ENCODE measurements at places on chromosomes 2 and 18.
A peak's percentile ranks its signal among the peaks of the same experiment; 100 is the strongest.

DNA sequence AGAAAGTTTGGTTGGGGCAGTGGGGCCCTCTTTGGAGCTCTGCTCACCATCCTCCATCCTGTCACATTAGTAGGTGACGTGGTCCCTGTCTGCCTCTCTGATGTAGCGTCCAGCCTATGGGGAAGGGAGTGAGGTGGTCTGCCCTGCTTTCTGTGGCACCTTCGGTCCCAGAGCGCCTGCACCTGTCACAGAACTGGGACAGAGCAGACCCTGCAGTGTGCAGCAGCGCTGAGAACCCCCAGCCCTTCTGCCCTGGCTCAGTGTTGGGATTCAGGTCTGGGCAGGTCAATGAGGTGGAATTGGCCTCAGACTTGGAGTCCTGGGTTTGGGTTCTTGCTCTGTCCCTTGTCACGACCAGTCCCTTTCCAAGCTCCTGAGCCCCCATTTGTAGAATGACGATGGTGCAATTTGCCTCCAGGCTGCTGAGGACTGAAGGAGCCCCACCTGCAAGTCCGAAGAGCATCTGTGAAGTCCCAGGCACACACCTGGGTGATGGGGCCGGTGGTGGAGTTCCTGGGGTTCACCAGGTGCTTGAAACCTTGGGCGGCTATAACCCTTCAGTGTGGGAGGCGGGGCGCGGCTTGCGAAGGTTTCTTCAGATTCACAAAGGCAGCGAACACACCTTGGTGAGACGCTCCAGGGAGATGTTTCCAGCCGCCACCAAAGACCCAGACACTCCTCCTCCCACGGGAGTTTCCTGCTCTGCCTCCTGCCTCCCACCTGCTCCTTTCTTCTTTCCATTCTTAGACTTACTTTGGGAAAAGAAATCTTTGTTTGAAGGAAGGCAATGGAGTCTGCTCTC, 265.4 kb upstream of the HDAC4 start:
- no peak for DNase-seq

DNA sequence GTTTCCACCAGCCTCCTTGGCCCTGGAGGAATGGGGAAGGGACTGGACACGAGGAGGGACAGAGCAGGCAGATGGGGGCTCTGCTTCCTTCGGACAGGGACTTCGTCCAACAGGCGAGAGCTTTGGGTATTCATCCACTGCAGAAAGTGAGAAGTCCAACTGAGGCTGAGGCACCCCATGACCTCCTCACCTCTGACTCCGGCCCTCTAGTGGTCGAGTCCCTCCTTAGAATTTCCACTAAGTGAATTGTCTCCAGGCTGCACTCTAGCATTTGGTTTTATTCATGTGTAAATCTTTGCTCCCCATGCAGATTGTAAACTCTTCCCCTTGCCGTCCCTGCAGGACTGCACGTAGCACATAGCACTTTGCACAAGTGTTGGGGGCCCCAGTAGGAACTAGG, 75.6 kb downstream of the TMEM247 start:
- no peak for DNase-seq

GRCh38 chr18:79974025-79974654, 9.7 kb downstream of the HSBP1L1 start:
- DNase-seq: no peak

GRCh38 chr2:10549195-10549594, 101.1 kb upstream of the ODC1 start:
- no peak for DNase-seq

DNA sequence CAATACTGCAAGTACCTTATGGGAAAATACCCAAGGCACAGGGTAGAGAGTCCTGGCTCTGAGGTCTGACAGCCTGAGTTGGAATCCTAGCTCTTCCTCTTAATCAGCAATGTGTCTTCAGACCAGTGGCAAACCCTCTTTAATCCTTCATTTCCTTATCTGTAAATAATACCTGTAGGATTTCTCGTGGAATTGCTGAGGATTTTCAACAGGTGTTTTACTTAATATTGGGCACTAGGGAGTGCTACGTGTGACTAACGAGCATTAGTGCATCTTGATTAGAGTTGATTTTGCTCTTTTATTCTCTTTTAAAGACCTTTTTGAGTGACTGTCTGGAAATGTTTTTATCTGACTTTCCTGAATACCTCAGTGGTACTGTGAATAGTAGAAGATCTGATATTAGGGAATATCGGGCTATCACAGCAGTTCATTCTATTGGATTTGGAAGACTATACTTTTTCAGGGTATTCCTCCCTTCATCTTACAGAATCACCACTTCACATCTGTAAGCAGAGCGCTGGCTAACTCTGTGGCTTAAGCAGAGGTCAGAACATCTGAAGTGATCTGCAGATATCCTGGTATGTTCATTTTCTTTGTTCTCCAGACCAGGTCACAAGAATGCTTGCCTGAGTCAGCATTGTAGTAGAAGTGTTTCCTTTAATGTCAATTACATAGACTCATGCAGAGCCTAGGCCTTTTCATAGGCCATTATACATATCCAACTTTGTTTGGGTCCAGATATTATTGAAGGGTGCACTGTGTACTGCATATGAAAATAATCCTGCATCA, 49.1 kb downstream of the ARHGAP28 start:
- DNase-seq: no peak

- no peak for DNase-seq
Observed at GRCh38 chr18:59760619-59761600, 63.7 kb upstream of the CCBE1 start.

GRCh38 chr2:150931451-150931850, 330.2 kb downstream of the RBM43 start:
- DNase-seq: no peak

- DNase-seq: no peak
Observed at GRCh38 chr2:230898016-230898712, 26.9 kb downstream of the GPR55 start.

GRCh38 chr2:235414422-235414821, 79.4 kb upstream of the AGAP1 start:
- peak; percentile 96 for DNase-seq

DNA sequence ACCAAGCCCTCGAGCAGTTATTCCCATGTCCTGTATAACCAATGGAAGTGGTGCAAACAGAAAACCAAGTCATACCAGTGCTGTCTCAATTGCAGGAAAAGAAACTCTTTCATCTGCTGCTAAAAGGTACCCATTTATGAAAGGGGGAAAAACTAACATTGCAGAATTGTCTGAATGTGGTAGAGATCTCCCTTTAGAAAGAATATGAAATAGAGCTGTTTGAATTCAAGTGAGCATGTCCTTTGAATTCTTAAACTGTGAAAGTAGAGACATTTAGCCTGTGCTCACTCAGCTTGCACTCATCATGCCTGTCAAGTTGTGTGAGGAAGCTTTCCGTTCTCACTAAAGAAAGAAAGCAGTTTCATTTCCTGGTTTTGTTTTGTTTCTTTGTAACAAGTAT, 87.4 kb downstream of the EML4 start:
- no peak for DNase-seq

DNA sequence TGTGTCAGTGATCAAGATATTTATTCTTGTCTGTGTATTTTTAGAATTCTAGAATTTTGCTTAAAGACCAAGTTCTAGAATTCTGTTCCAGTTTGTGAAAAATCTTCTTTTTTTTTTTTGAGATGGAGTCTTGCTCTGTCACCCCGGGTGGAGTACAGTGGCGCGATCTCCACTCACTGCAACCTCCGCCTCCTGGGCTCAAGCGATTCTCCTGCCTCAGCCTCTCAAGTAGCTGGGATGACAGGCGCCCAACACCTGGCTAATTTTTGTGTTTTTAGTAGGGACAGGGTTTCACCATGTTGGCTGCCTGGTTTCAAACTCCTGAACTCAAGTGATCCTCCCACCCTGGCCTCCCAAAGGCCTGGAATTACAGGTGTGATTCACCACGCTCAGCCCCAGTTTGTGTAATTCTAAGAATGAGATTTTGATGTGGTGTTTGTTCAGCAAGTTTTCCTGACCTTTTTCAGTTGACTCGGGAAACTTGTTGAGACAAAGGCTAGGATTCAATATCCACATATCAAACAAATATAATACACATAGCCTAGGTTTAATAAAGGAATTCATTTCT, 3.6 kb downstream of the EIF5B start:
- no peak for DNase-seq

GRCh38 chr2:219737270-219737691, 109.9 kb downstream of the SLC4A3 start:
- no peak for DNase-seq

DNA sequence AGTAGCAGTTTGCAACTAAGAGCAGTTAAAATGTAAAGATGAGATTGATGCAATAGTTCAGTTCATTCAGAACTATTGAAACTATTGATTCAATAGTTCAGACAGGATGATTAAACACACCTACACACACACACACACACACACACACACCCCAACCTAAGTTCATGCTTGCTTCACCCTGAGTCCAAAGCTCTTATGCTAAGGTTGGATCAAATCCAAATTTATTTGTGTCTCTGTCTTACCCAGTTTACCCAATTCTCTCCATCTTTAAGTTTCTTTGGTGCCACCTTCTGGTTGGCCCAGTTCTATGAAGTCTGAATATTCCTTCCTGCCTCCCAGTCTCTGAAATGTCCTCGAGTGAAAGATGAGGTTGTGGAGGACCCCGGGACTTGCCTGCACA, 5.1 kb downstream of the SERPINB8 start:
- no peak for DNase-seq

DNA sequence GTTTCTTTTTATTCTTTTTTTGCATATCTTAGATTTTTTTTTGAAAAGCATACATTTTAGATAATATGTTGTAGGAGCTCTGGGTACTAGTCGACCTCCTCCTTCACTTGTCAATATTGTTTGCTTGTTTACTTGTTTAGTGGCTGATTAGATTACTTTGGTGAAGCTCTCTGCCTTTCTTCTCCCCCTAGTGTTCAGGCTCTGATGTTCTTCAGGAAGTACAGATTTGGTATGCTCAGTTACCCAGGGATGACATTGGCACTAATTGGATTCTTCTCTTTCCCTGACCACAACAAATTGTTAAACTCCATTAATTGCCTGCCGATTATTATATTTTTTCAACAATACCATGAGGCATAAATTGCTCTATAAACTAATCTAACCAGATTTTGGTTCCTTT, 491.2 kb downstream of the SUCLG1 start:
- DNase-seq: no peak

DNA sequence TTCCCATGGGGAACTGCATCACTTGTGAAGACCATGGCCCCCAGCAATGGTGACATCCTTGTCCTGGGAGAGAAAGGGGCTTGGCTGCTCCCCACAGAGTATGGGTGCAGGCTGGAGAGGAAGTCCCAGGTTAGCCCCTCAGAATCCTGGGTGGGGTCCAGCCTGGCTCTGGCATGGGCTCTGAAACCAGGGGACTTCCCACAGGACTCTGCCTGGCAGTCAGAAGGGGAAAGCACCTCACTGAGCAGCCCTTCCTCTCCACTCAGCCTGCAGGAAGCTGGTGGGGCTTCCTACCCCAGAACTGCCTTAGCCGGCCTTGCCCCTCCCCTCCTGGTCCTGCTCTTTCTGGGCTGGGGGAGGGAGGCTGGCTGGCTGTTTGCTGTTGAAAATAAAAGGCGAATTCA, 3.7 kb downstream of the NEURL3 start:
- DNase-seq: no peak

DNA sequence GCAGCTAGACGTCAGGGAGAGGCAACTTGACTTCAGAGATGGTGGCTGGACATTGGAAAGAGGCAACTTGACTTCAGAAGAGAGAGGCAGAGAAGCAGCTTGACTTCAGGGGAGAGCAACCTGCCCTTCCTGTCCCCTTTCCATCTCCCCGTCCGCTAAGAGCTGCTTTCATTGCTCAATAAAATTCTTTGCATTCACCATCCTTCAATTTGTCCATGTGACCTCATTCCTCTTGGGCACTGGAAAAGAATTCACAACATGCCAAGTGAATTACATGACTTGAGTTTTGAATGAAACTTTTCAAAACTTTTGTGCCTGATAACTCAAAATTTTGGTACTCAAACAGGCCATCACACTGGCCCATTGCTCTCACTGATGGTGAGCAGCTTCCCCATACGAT, 158.9 kb downstream of the DPP4 start:
- no peak for DNase-seq

DNA sequence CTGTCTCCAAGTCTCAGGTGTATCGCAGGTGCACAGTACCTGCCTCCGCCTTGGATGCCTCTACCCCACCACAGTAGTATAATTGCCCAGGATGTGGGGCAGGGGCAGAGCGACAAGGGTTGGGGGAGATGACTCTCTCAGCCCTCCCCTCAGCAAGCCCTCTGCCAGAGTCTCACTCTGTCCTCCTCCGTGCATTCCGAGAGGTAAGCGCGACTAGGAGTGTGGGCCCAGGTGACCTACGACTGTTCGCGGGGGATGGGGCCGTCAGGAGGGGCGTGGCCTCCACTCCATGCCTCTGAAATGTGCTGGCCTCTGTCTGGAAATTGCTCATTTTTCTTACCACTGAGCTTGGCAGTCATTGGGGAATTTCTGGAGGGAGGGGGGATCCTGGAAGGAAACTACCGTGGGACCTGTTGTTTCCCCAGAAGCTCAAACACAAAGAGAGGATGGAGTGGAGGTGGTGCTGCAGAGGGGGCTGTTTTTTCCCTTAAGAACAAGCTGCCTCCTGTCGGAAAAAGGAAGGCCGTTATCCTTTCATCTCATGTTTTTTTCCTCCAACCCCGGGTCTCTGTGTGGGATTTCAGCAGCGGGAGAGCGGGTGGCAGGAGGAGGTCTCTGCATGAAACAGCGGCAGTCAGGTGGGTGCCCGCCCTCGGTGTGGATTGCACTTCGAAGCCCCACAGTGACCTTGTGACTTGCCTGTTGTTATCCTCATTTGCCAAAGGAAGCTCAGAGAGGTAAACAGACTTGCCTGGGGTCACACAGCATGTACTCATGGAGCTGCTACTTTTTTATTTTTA, 13.0 kb upstream of the RALB start:
- no peak for DNase-seq

GRCh38 chr2:69603146-69603743, 40.3 kb downstream of the AAK1 start:
- no peak for DNase-seq

GRCh38 chr18:44773640-44774155, 93.0 kb downstream of the SETBP1 start:
- DNase-seq: no peak

DNA sequence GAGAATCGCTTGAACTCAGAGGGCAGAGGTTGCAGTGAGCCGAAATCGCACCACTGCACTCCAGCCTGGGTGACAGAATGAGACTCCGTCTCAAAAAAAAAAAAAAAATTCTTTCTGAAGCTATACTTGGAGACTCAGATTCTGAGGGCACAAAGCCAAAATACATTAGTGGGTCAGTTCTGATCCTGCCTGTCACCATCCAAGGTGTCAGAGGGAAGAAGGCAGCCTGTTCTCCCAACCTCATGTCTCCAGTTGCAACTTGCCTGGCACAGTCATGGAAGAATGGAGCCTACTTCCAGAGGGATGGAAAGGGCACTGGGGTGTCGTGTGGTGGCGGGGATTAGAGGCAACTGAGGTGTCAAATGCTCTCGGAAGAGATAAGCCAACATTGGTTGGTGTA, 104.8 kb upstream of the GATA6 start:
- no peak for DNase-seq

GRCh38 chr2:30662268-30663131, 144.7 kb downstream of the CAPN13 start:
- DNase-seq: no peak

All from cerebellar nuclear complex (tissue), 1 donor.